ENCODE measurements at places on chromosomes 13 and 19.

- DNase-seq, result no peak
These were observed 89.1 kb downstream of the CAB39L start for GRCh38 chr13:49354719-49355118.

DNA sequence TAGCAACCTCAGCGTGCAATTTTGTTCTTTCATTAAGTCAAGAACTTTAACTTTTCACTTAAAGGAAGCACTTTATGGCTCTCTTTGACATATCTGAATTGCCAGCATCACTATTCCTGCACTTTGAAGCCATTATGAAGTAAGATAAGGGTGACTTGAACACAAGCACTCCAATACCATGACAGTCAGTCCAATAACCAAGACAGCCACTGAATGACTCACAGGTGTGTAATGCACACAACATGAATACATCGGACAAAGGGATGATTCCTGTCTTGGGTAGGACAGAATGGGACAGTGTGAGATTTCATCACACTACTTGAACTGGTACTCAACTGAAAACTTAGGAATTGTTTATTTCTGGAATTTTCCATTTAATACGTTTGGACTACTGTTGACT is 233.7 kb upstream of the IPO5 start:
- no peak for DNase-seq

GRCh38 chr13:102328909-102329308 is 72.9 kb downstream of the FGF14 start:
- DNase-seq, result no peak

- no peak for DNase-seq
These were observed 410.2 kb downstream of the TBC1D4 start for GRCh38 chr13:75071796-75072195.

GRCh38 chr19:31220540-31220939 is 128.7 kb downstream of the TSHZ3 start:
- no peak for DNase-seq

DNA sequence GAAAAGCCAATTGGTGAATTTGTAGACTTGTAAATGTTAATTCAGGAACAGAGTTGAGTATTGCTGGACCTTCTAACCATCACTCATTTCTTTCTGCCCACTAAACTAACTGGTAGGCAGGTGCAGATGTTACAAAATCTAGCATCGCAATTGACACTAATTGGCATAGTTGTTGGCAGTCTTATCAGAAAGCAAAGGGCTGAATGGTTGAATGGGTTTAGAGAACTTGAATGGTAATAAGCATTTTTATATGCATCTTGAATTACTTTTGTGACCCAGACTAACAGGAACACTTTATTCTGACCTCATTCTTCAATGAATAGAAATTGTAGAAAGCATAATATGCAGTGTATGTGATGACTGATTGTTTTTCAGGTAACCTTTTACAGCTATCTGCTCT is 189.1 kb downstream of the GGACT start:
- DNase-seq, result peak; percentile 8

GRCh38 chr19:1592024-1592754 is 476 bp downstream of the MBD3 start:
- peak; percentile 34 for DNase-seq

- DNase-seq, result no peak
These were observed 4.0 kb downstream of the IGFLR1 start for GRCh38 chr19:35738021-35738886.

DNA sequence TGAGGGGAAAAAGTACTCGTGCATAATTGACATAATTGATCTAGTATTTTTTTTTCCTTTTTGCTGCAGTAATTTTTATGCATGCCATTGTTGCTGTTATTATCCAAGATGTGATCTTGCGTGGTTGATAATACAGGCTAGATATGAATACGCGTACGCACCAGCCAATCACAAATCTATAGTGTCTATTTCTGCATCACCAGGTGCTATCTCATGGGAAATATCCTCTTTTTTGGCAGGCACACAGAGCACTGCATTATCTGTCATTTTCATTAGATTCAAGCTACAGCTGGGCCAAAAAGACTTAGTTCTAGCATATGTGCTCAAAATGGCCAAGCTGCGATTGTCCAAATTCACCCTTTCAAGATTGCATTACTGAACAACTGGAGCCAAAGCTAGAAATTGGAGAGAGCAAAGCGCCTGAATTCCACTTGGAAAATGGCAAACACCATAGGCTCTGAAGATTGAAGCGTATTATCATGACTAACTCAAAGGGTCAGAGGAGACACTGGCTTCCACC is 181.1 kb downstream of the TSHZ3 start:
- DNase-seq, result no peak
